ENCODE measurements at places on chromosomes 4 and X. TPM values are rescaled to one million over a fixed set of nuclear protein-coding genes. Genes with fewer than 3 reads are reported as not detected.
A peak's percentile ranks its signal among the peaks of the same experiment; 100 is the strongest.

- DNase-seq, result no peak
These were observed 93.2 kb upstream of the ATP8A1 start for GRCh38 chr4:42750091-42750490.

ADAMTS3 gene
- total RNA-seq, result 6.3 TPM

DNA sequence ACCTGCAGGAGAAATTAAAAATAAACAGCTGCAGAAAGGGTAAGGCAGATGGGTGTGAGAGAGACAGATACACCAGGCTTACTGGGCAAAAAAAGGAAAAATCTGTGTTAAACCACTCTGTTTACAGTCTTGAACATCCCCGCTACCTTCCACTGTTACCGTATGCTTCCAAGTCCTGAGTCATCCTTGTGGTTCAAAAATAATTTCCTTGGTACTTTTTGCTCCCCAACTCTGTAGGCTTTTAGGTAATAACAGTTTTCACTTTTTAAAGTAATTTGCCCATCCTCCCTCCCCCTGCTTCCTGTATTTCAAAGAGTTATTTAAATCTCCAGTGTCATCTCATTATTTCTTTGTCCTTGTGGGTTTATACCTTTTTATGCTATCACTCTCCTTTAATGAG lies 210.1 kb upstream of the FAT4 start:
- no peak for DNase-seq

HSD17B13 gene
- total RNA-seq, result 1.2 TPM

DNA sequence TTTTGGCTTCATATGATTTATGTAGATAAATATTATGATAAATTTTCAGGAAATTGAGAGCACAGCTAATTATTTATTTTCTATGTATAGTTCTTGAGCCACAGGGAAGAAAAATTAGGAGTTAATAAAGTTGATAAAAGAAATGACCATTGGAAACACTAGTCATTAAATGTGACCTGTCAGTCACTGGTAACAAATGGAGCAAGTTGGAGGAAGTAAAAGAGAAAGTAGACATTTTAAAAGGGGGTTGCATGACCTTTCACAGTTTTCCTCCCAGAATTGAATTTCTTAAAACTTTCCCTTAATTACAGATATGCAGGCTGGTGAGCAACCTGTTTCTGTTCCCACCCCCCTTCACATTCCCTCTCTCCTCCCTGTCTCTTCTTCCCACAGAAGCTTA lies 5.3 kb downstream of the SMIM9 start:
- DNase-seq, result no peak

AMBN gene
- total RNA-seq, result not detected

KLB gene
- 0.16 TPM for total RNA-seq

FAM156A gene
- total RNA-seq, result 19.7 TPM

- DNase-seq, result no peak
These were observed 124.5 kb downstream of the NPNT start for GRCh38 chr4:106019771-106020170.

GRCh38 chr4:184955116-184955515 lies 63.2 kb upstream of the HELT start:
- DNase-seq, result no peak

DNA sequence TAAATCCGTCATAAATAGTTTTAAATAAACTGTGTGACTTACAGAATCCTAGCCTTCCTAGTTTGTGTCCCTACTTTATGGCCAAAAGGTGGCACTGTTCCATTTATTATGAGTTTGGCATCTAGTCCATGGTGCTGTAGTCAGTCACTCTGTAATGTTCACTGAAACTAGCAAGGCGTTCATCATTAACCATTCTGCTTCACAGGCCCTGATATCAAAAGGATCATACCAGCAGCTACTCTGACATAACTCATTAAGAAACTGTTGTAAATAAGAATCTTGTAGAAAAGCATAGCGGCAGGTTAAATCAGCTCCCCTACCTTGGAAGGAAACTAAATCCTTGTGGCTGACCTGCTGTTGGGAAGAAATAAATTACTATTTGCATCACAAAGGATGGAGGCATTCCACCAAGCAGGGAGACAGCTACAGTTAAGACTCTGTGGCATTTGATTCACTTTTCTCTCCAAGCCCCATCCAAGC lies 919.6 kb upstream of the DIAPH2 start:
- no peak for DNase-seq

DNA sequence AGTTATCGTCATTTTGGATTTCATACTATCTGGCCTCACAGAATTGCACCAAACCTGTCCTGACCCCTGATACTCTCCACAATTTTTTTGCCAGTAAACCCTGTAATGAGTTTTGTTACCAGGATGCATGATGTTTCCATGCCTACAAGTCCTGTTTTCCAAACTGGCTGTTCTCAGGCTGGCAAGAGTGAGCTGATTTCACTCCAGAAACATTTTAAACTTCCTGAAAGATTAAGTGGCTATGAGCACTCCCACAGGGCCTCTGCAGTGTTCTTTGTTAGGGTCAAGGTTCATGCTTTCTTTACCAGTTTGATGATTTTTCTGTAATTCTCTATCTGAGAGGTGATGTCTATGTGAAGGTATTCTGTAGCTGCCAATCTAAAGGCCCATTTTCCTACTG lies 31.7 kb upstream of the PDLIM3 start:
- DNase-seq, result peak; percentile 63

GRCh38 chr4:22850630-22851029 lies 157.9 kb downstream of the GBA3 start:
- no peak for DNase-seq

DNA sequence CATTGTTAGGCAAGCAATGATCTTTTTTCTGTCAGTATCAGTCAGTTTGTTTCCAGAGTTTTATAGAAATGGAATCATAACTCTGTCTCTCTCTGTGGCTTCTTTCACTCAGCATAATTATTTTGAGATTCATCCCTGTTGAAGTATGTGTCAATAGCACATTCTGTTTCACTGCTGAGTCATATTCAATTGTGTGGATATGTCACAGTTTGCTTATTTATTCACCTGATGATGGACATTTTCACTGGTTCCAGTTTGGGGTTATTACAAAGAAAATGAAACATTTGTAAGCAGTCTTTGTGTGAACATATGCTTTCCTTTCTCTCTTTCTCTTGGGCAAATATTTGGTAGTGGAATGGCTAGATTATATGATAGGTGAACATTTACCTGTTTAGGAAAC lies 10.2 kb upstream of the ZNF718 start:
- no peak for DNase-seq

EDNRA gene
- total RNA-seq, result 98.1 TPM

MAGIX gene
- 1.9 TPM for total RNA-seq

GRCh38 chrX:37599729-37600128 lies 28.3 kb downstream of the LANCL3 start:
- no peak for DNase-seq

NEUROG2 gene
- total RNA-seq, result not detected

KIF4A gene
- 7.2 TPM for total RNA-seq

DNA sequence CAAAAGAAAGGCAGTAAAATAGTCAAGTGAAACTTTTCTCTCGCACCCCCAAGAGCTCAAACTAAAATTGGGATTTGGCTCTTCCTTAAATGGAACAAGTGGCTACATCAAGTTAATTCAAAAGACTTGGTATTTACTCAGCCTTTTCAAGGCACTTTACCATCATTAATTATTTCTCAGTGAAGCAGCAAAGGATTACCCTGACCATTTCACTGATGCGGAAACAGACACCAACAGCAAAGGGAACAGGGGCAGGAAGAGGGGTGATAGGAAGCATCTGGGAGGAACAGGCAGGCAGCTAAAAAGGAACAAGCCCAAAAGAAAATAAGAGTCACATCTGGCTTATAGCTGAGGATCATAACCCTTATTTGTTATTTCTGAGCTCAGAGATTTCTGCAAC lies 2.7 kb downstream of the SCML2 start:
- DNase-seq, result no peak

DNA sequence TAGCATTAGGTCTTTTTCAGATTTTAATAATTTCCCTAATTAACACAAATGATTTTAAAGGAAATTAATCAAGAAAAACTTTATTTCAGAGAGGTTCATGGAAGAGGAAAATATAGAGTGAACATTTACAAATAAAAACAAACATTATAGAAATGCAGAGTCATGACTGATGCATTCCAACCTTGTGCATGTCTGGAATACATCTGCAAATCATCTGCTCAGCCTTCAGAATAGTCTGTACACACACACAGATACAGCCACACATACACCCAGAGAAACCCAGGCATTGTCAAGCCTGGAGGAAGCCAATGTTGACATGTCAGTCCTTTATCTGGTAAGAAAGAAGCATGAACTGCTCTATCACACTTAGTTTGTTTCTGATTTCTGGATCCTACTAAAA lies 61.3 kb upstream of the NFKB1 start:
- no peak for DNase-seq

GPR78 gene
- total RNA-seq, result 3.6 TPM

DNA sequence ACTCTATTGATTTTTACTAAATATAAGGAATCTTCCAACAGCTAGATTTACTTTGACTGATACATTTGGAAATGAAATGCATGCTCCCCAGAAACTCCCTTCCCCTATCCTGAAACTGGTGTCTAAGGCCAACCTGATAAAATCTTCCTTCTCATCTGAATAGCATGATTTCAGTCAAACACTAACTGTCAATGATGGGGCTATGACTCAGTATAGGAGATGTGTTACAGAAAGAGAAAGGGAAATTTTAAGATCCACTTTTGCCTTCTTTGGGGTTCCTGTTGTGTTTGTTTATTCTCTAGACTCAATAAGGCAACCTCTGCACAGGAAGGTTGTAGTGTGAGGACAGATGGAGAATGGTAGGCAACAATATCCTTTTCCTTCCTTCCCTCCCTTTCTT lies 160.7 kb downstream of the MOSPD2 start:
- DNase-seq, result no peak

CLGN gene
- total RNA-seq, result 4.8 TPM

DNA sequence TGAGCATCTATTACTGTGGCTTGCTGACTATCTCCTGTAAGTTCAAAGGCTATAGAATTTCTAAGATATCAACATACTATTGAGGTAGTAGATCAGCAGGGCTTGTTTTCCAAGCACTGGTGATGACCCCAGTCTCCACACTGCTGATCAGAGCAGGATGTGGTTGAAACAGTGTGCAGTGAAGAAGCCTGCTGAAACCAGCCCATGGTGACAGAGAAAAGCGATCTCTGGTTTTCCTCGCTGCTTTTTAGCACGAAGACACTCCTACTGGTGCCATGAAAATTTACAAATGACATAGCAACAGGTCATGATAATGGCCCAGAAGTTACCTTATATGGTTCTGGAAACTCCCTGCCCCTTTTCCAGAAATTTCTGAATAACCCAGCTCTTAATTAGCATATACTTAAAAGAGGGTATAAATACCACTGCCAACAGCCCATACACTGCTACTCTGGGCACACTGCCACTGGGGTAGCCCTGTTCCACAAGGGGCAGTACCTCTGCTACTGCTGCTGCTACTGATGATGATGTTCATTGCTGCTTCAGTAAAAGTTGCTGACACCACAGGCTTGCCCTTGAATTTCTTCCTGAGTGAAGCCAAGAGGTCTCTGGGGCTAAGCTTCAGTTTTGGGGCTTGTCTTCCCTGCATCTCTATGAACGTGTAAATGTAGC lies 1689.5 kb upstream of the PCDH10 start:
- no peak for DNase-seq

STATH gene
- total RNA-seq, result not detected

- DNase-seq, result no peak
These were observed 21.9 kb downstream of the CXXC4 start for GRCh38 chr4:104472766-104473165.

GAGE13 gene
- not detected for total RNA-seq

GRCh38 chr4:182297659-182298058 lies 54.5 kb downstream of the TENM3 start:
- DNase-seq, result no peak

DNA sequence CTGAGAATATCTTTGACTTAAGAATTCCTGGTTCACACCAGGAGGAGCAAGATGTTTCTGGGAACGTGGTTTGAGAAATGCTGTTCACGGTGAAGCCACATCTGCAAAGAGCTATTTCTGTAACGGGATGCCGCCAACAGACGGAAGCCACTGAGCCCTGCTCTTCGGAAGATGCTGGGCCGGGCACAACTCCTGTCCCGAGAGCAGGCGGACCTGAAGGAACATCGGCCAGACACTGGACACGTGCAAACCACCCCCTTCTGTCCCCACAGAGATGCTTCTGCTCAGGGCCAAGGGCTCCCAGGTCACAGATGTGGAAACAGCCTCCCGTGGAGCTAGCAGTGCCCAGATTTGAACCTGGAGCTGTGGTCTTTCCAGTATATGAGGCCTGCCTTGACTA lies 24.3 kb downstream of the HMX1 start:
- no peak for DNase-seq

GRCh38 chr4:72390409-72390808 lies 178.6 kb downstream of the ADAMTS3 start:
- no peak for DNase-seq

All from urinary bladder (tissue), 4 donors.